ENCODE measurements at places on chromosomes 11 and 22.
A peak's percentile ranks its signal among the peaks of the same experiment; 100 is the strongest.

- peak; percentile 12 for DNase-seq
Measured at GRCh38 chr11:2574553-2575535, 125.0 kb downstream of the KCNQ1OT1 start.

- DNase-seq = no peak
Measured at GRCh38 chr22:28408709-28409108, 270.9 kb downstream of the TTC28 start.

GRCh38 chr11:72740060-72740424 lies 12.2 kb downstream of the ARAP1 start:
- no peak for DNase-seq

DNA sequence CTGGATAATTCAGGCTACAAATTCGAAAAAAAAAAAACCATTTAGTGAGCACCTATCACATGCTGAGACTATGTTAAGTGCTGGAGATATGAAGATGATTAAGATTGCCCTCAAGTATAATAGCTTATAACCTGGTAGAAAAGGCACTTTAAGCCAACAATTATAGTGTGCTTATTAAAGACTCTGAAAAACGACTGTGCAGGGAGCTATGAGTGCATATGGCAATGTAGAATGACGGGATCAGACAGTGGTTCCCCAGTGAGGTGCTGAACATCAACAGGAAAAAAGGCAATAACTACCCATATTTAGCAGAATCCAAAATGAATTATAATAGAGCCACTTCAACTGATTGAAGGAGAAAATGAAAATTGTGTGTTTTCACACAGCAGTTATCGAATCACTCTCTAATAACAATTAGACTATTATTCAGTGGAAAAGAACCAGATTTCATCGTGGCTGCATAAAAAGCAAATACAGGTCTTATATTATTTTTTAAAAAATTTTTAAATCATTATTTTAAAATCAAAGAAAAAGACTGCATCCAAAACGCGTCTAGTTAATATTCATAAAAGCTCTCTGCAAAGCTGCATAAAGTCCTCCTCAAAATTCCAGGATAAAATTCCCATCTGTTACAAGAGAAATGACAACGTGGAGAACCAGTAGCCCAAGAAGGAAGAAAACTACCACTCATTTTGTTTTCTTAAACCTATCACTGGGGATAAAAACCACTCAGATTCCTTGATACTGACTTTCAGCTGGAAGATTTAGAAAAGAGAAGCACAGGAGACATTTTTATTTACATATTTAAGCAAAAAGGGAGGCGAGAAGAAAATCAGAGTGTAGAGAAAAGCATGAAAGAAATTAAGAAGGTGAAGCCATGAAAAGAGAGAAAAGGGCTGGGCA lies 1.1 kb downstream of the MTMR2 start:
- DNase-seq = no peak

- DNase-seq = no peak
Measured at GRCh38 chr11:9840460-9841004, 176.7 kb downstream of the SWAP70 start.

GRCh38 chr11:70709596-70709995 lies 311.3 kb downstream of the CTTN start:
- DNase-seq = no peak

GRCh38 chr11:59271811-59272327 lies 59.1 kb upstream of the MPEG1 start:
- DNase-seq = no peak

DNA sequence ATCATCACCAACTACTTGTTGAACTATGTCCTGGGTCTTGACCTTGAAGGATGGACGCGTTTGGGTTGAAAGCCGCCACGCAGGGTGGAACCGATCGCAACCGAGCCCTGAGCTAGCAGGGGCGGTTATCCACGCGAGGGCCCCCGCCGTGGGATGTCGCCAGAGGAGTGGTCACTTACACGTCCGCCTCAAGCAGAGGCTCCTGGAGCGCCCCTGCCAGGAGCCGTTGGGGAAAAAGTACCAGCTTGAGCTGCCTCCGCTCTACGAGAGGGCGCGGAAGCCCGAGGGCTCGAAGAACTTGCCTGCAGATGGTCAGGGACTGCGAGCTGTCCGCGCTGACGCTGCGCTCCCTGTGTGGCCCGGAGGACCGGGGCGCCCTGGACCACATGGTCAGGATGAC lies 100.7 kb upstream of the OR4C13 start:
- DNase-seq = no peak

DNA sequence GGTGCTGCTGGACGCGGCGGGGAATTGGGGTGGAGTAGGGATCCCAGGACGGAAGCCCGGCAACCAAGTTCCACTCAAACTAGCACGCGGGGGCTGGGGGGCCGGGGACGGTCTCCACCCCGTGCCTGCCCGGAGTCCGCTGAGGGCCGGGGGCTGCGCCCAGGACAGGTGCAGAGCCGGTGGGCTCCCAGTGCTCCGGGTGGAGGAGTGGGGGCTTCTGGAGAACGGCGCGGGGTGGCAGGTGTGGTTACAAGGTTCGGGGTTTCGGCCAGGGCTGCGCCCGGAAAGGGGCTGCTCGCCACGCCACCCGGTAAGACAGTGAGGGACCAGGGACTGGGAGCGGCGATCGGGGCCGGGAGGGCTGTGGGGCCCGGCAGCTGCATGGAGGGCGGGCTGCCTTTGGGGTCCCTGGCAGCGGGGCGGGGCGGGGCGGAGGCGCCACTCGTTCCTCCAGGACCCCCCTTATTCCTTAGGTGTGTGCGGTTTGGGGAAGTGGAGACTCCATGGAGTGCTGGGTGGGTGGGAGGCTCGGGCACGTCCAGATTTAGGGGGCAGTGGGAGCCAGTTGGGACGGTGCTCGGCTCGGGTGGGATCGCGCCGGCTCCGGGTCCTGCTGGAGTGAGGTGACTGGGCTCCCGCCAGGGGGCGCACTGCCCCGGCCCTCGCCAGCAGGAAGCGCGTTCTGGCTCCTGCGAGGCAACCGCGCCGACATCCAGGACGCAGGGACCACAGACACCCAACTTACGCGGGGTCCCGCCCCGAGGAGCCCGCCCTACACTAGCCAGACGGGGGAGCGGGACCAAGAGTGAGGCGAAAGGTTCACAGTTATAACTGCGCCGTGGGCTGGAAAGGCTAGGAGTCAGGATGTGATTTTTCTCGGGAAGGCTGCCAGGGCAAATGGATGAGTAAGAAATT lies 868 bp downstream of the TSPAN18 start:
- DNase-seq = peak; percentile 80

GRCh38 chr11:68081691-68082090 lies 39.5 kb downstream of the CHKA start:
- no peak for DNase-seq

- DNase-seq = no peak
Measured at GRCh38 chr11:86620891-86621521, 51.4 kb downstream of the ME3 start.
